ENCODE measurements at places on chromosomes 7 and 10.

DNA sequence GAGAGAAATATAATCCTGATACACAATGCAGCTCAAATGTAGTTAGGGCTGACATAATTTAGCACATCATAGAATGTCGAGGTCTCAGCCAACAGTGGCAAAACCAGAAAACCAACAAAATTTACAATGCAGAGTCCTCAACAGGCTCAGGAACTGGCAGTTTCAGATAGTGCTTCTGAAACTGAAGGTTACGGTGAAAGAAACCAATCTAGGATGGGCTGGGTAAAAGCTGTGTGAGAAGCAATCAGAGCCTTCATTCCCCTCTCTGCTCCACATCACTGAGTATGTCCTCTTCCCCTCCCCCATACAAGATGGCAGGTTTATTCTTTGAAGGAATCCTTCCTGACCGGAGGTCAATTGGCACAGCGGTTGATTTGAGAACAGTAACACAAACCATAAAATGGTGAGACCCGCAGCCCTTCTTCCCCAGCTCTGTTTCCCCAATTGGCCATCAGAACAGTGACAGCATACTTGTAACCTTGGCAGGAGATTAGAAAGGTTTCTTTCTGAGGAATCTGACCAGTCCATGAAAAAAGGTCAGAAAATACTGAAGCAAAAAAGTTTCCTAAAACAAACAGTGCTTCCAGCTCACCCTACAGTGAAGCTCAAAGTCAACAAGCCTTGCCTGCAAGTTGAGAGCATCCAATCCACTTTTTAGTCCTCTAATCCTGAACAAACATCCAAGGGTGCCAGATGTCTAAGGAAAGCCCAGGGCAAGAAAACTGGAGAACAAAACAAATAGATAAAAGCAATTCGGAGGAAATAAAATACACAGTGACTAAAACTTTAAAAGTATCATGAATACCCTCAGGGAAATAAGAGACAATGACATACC, 53.9 kb upstream of the IL6 start:
- no peak for DNase-seq

- DNase-seq: no peak
Measured at GRCh38 chr10:34955391-34955790, 134.8 kb downstream of the CUL2 start.

DNA sequence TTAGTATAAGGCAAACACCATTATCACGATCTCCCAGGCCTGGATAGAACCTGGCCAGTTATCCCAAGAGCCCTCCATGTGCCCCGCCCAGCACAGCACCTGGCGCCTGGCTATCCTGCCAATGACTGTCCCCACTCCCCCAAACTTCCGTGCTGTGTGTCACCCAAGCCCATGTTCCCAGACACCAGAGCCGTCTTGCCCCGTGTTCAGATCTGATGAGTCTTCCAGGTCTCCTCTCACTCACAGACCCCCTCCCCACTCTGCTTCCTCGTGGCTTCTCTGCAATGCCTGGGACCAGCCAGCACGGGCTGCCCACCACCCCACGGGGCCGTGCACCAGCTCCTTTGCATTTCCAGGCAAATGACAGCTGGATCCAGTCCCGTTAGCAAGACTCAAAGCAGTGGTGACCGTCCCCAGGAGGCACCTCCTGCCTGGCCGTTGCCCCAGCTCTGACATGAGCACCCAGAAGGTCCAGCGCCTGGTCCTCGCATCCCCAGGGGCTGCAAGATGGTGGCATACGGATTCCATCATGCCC, 43.8 kb upstream of the INPP5A start:
- no peak for DNase-seq

- no peak for DNase-seq
Measured at GRCh38 chr7:69038915-69039314, 559.4 kb upstream of the AUTS2 start.
